ENCODE measurements at places on chromosomes 13 and 19.

DNA sequence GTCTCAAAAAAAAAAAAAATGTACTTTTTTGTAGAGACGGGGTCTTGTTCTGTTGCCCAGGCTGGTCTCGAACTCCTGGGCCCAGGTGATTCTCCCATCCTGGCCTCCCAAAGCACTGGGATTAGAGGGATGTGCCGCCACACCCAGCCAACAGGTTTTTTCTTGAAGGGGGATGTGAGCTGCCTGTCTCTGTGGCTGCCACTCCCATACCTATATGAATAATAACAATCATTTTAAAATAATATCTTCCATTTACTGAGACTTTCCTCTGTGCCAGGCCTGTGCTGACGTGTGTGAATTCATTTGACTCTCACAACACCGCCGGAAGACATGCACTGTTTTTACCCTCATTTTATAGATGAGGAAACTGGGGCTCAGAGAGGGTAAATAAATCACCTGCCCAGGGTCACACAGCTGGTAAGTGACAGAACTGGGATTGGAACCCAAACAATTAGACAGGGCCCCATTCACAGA is 7.2 kb upstream of the BCL3 start:
- peak overlapping the region; percentile 87 for H3K27ac ChIP-seq
- H3K4me1 ChIP-seq = peaks cover 64% of the 10 kb centered on the region

DNA sequence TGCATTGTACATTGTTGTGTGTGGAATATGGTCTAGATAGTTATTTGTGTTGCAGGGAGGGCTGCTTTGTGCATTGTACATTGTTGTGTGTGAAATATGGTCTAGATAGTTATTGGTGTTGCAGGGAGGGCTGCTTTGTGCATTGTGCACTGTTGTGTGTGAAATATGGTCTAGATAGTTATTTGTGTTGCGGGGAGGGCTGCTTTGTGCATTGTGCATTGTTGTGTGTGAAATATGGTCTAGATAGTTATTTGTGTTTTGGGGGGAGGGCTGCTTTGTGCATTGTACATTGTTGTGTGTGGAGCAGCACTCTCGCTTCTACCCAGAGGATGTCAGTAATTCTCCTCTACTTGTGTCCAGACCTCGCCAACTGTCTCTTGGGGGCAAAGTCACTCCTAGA is 36.3 kb upstream of the ZNF835 start:
- DNase-seq = no peak
- H3K4me1 ChIP-seq = no peaks in the 10 kb centered on the region
- no peak overlapping the region for H3K4me3 ChIP-seq
- H3K27ac ChIP-seq = no peak overlapping the region
- no peaks in the 10 kb centered on the region for H3K36me3 ChIP-seq

- peak overlapping the region; percentile 99 for H3K27ac ChIP-seq
- H3K27me3 ChIP-seq = no peaks in the 10 kb centered on the region
- peaks cover 47% of the 10 kb centered on the region for H3K4me1 ChIP-seq
Measured at GRCh38 chr19:58560007-58560887, 1.8 kb upstream of the UBE2M start.

- DNase-seq = no peak
- no peaks in the 10 kb centered on the region for H3K36me3 ChIP-seq
- H3K4me1 ChIP-seq = peaks cover 10% of the 10 kb centered on the region
- no peaks in the 10 kb centered on the region for H3K27me3 ChIP-seq
Measured at GRCh38 chr13:41916173-41916954, 44.5 kb downstream of the VWA8 start.

DNA sequence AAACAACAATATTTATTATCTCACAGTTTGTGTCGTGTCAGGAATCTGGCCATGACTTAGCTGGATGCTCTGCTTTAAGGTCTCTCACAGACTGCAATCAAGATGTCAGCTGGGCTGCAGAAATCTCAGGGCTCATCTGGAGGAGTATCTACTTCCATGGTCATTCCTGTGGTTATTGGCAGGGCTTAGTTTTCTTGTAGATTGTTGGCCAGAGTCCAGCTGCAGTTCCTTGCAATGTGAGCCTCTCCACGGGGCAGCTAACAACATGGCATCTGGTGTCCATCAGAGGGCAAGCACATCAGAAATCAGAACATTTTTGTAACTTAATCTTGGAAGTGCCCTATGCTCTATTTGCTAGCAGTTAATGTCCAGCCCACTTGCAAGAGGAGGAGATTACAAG is 45.7 kb upstream of the TDRD3 start:
- H3K4me3 ChIP-seq = no peak overlapping the region
- no peaks in the 10 kb centered on the region for H3K36me3 ChIP-seq
- no peak for DNase-seq
- H3K27ac ChIP-seq = no peak overlapping the region
- H3K4me1 ChIP-seq = no peaks in the 10 kb centered on the region
- no peaks in the 10 kb centered on the region for H3K27me3 ChIP-seq

DNA sequence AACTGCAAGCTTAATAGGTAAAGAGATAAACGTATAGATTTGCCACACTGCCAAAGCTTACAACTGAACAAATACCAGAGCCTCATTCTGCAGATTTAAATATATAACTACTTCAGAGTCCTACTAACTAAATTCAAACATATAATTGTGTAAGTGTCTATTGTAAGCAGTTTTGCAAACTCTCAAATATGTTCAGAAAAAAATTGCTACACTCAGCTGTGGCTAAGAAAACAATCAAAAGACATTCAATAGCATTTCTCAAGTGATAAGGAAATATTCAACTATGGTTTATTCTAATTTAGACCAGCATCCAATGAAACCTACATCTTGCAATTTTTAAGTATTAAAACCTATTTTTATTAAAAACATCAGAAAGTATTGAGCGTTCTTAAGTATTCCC is 202.4 kb downstream of the KCTD12 start:
- peaks cover 16% of the 10 kb centered on the region for H3K4me1 ChIP-seq
- no peak for DNase-seq
- no peak overlapping the region for H3K27ac ChIP-seq
- no peaks in the 10 kb centered on the region for H3K36me3 ChIP-seq
- no peak overlapping the region for H3K4me3 ChIP-seq
- no peaks in the 10 kb centered on the region for H3K27me3 ChIP-seq

- no peaks in the 10 kb centered on the region for H3K27me3 ChIP-seq
- no peak overlapping the region for H3K4me3 ChIP-seq
- H3K36me3 ChIP-seq = peaks cover 91% of the 10 kb centered on the region
- no peak overlapping the region for H3K27ac ChIP-seq
- H3K4me1 ChIP-seq = no peaks in the 10 kb centered on the region
Measured at GRCh38 chr19:32357720-32358119, 12.3 kb downstream of the ZNF507 start.

GRCh38 chr13:95703576-95703975 is 26.6 kb downstream of the DNAJC3 start:
- no peak for DNase-seq
- no peak overlapping the region for H3K27ac ChIP-seq
- H3K4me1 ChIP-seq = peaks cover 8% of the 10 kb centered on the region
- no peak overlapping the region for H3K4me3 ChIP-seq
- H3K27me3 ChIP-seq = no peaks in the 10 kb centered on the region
- H3K36me3 ChIP-seq = no peaks in the 10 kb centered on the region

DNA sequence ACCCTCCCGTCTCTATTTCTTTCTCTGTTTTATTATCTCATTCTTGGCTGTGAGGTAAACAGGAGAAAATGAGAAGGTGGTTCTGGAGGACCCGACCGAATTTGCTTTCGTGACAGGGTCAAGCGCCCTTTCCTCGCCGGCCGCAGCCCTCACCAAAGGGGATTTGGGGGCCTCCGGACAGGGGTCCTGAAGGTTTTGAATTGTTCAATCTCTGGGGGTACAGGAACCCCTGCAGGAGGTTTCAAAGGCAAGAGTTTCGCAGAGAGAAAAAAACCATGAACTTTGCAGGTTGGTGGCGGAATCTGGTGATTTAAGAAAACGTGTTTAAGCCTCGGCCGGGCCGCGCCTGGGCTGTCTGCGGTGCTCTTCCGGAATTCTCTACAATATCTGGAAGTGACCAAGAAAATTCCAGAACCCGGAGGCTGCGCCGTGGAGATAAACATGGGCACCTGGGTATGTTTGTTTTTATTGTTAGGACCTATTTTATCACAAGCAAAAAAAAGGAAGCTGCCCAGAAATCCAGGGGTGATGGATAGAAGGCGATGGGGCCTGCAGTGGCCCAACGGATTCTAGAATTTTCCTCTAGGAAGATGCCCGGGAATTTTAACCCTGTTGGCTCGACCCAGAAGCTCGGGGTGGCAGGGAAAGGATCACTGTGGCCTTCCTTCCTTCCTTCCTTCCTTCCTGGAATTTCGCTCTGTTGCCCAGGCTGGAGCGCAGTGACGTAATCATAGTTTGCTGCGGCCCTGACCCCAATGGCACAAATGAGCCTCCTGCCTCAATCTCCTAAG is 14.2 kb upstream of the PTBP1 start:
- H3K4me1 ChIP-seq = peaks cover 24% of the 10 kb centered on the region
- H3K36me3 ChIP-seq = no peaks in the 10 kb centered on the region
- H3K27me3 ChIP-seq = no peaks in the 10 kb centered on the region
- H3K4me3 ChIP-seq = peak overlapping the region; percentile 46
- DNase-seq = no peak

DNA sequence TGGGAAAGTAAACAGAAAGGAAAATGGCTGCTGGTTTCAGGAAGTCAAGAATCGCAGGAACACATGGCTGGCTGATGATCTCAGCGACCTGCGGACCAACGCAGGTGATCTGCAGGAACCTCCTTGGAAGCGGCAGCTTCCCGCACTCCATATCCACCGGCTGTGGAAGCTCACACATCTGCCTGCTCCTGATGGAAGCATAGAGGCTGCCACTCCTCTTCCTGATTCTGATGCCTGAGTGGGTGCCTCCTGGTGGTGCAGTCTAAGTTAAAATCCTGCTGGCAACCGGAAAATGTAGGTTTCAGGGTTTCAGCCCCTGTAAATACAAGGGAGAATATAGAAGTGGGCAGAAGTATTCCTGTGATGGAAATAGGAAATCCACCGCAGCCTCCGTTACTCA is 75.5 kb downstream of the TNFSF13B start:
- no peaks in the 10 kb centered on the region for H3K27me3 ChIP-seq
- H3K4me1 ChIP-seq = no peaks in the 10 kb centered on the region
- no peak for DNase-seq
- H3K27ac ChIP-seq = no peak overlapping the region
- H3K4me3 ChIP-seq = no peak overlapping the region

DNA sequence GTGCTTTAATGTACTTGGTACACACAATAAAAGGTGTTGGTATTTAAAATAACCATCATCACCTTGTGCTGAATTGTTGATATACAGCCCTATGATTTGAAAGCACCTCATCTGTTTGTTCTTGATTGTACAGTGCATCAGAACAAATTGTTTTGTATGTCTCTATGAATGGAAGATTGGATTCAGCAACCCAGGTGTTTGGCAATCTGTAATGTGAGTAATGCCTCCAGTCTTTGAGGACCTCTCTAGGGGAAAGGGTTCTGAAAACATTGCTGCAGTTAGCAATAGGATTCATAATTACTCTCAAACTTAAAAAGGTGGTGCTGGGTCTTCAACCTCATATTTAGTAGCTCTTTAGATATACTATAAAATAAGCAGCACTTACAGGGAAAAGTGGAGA is 341.8 kb downstream of the OXGR1 start:
- no peak overlapping the region for H3K27ac ChIP-seq
- H3K4me1 ChIP-seq = no peaks in the 10 kb centered on the region
- no peak for DNase-seq
- no peaks in the 10 kb centered on the region for H3K36me3 ChIP-seq

GRCh38 chr19:13974073-13974472 is 21.8 kb downstream of the DCAF15 start:
- no peak overlapping the region for H3K27ac ChIP-seq
- H3K4me1 ChIP-seq = peaks cover 8% of the 10 kb centered on the region
- H3K36me3 ChIP-seq = peaks cover 39% of the 10 kb centered on the region
- H3K27me3 ChIP-seq = no peaks in the 10 kb centered on the region

DNA sequence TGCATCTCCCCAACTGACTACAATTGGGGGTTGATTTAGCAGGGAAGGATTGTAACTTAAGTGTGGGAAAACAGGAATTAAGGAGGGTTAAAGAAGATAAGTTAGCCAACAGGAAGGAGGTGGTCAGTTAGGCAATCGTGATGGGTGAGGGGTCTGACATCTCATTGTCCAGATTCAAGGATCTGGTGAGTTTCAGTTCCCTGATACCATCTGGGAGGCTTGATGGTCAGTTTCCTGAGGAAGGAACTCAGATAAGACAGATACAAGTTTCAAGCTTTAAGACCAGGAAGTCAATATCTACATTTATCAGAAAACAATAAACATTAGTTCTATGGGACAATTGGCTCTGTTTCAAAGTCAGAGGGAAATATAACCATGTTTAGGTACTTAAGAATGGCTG is 601.8 kb downstream of the SLITRK6 start:
- H3K27ac ChIP-seq = no peak overlapping the region
- no peaks in the 10 kb centered on the region for H3K4me1 ChIP-seq
- no peaks in the 10 kb centered on the region for H3K36me3 ChIP-seq
- H3K27me3 ChIP-seq = no peaks in the 10 kb centered on the region
- no peak overlapping the region for H3K4me3 ChIP-seq
- DNase-seq = no peak

- no peaks in the 10 kb centered on the region for H3K27me3 ChIP-seq
- H3K4me1 ChIP-seq = no peaks in the 10 kb centered on the region
- no peak overlapping the region for H3K4me3 ChIP-seq
- H3K27ac ChIP-seq = no peak overlapping the region
Measured at GRCh38 chr13:28685892-28686291, 27.0 kb downstream of the POMP start.

DNA sequence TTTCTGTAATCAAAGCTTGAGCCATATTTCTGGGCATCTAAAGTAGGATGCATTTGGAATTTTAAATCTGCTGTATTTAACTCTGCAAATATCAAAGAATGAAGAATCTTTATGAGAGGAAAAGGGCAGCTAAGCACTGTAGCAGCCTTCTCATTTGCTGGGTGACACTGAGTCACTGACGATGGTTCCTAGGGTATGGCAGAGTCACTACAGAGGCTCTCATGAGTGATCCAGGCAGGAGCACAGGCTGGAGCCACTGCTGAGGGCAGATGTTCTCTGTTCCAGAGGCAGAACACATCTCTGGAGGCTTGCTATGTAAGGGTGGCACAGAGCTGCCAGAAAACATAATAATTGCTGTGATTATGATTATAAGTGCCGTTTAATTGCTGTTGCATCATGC is 340.7 kb upstream of the HTR2A start:
- H3K4me1 ChIP-seq = no peaks in the 10 kb centered on the region
- H3K4me3 ChIP-seq = no peak overlapping the region
- no peak for DNase-seq
- H3K36me3 ChIP-seq = no peaks in the 10 kb centered on the region
